Activated B cell treated with CpG ODN at 0.5 μM for 24 hours (primary cell): ENCODE measurements at places on chromosomes 4 and X. TPM values are rescaled to one million over a fixed set of nuclear protein-coding genes. Genes with fewer than 3 reads are reported as not detected.

Gene MCF2
- 0.39 and 0.75 TPM in 2 replicates for total RNA-seq

Gene PPP4R3C
- not detected in 2 replicates for total RNA-seq

Gene FABP2
- total RNA-seq: not detected in 2 replicates

Gene UGT2A3
- total RNA-seq: not detected in 2 replicates

Gene GASK1B
- not detected in 2 replicates for total RNA-seq

- DNase-seq: no peak
- H3K27ac ChIP-seq: no peak overlapping the region
- H3K36me3 ChIP-seq: no peaks in the 10 kb centered on the region
- no peaks in the 10 kb centered on the region for H3K27me3 ChIP-seq
- peaks cover 5% of the 10 kb centered on the region for H3K4me1 ChIP-seq
Observed at GRCh38 chr4:74309223-74309622, 953 bp downstream of the EPGN start.

- H3K27ac ChIP-seq: no peak overlapping the region
- DNase-seq: no peak
- no peaks in the 10 kb centered on the region for H3K4me1 ChIP-seq
- no peak overlapping the region for H3K4me3 ChIP-seq
- H3K27me3 ChIP-seq: no peaks in the 10 kb centered on the region
Observed at GRCh38 chrX:340641-341423, 22.2 kb upstream of the GTPBP6 start.

DNA sequence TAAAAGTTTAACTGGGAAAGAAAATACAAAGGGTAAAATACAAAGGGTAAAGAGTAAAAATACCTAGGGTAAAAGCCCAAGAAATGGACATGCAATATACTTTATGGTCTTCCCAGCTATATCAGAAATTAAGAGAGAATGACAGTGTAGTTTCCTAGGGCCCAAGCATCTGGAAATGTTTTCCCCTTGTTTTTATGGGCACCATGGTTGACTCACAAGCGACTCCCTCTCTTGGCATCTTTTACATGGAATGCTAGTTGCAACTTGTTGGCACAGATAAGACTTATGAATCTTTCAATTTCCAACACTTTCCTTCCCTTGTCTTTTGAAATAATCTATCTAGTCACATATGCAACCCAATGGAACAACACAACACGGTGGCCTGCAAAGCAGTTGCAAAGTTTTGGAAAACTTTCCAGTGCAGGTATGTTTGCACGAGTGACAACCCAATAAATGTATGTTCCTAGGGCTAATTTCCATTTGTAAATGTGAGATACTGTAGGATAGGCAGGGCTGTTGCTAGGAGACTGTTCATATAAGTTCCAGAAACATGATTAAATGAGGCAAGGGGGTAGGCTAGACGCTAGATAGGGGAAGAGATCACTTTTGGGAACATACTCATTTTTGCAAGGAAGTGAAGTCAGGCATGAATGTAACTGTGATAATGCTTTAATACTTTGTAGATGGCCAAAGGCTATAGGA, 36.4 kb upstream of the CWH43 start:
- H3K27me3 ChIP-seq: peaks cover 9% of the 10 kb centered on the region
- no peaks in the 10 kb centered on the region for H3K36me3 ChIP-seq
- H3K27ac ChIP-seq: no peak overlapping the region
- no peaks in the 10 kb centered on the region for H3K4me1 ChIP-seq
- H3K4me3 ChIP-seq: no peak overlapping the region

DNA sequence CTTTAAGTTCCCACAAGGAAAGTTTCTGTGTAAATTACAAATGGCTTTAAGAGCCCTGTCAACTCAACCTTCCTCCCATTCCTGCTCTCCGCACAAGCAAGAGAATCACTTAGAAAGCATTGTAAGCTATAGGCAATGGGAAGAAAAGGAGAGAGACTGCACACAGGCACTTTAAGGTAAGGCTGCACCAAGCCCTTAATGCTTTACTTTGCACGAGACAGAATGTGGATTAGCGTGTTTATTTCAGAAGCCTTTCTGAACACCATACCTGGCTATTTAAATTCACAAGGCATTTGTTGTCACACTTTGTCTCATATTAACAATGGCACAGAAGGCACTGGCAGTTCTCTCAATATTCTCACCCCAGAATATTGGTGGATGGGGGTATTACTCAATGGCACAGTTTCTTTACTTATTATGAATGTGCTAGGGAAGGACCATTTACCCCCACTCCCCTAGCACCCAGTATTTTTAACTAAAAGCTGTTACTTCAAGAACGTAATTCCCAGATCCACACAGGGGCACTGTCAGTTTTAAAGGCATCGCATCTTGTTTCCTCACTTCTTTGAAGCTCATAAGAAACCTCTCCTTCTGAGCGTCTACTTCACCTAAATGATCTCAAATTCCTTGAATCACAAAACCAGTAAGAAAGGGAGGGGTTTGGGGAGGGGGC, 150.0 kb downstream of the MAML3 start:
- H3K36me3 ChIP-seq: no peaks in the 10 kb centered on the region
- H3K4me3 ChIP-seq: no peak overlapping the region
- no peak overlapping the region for H3K27ac ChIP-seq
- peaks cover 8% of the 10 kb centered on the region for H3K27me3 ChIP-seq

DNA sequence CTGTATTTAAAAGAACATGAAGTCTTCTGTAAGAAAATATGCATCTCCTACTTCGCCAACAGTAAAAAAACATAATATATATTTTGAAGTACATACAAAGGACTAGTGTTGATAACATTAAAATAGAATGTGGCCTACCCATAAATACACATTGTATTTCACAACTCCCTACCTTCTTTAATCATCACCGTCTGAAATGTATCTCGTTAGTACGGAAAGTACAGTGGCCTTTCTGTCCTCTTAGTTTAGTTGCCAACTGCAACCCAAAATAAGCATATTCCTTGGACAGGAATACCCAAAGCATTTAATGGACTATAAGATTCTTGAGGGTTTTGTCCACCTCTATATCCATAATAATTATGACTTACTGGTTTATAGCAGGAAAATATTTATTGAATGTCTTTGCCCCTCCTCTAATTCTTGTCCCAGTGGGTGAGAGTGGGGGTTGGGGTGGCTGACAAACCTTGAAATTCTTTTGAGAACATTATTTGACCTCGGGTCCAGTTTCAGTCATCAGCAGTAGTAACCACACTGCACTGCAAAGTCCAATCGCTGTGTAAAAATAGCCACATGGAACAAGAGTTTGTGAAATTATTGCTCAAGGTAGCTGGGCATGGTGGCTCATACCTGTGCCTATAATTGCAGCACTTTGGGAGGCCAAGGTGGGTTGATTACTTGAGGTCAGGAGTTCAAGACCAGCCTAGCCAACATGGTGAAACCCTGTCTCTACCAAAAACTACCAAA, 474.5 kb downstream of the KLHL13 start:
- no peaks in the 10 kb centered on the region for H3K36me3 ChIP-seq
- no peak overlapping the region for H3K4me3 ChIP-seq
- H3K27me3 ChIP-seq: no peaks in the 10 kb centered on the region
- no peak overlapping the region for H3K27ac ChIP-seq

DNA sequence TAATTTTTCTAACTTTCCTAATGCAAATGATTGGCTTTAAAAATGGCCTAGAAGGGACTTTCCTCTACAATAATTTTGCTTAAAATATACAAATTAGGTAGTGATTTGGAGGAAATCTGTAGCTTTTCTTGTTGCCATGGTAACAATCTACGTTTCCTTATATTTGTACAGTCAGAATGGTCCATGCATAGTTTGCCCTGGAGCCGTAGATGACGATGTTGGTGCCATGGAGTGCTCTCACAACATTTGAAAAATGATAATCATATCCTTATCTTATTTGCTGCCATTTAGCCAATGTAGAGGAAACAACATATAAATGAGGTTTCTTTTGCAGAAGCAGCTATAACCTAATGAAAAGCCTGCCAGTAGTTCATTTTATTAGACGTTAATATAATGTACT, 89.0 kb upstream of the NMU start:
- H3K4me1 ChIP-seq: peaks cover 2% of the 10 kb centered on the region
- H3K27me3 ChIP-seq: peaks cover 4% of the 10 kb centered on the region
- no peaks in the 10 kb centered on the region for H3K36me3 ChIP-seq
- no peak for DNase-seq
- no peak overlapping the region for H3K27ac ChIP-seq

DNA sequence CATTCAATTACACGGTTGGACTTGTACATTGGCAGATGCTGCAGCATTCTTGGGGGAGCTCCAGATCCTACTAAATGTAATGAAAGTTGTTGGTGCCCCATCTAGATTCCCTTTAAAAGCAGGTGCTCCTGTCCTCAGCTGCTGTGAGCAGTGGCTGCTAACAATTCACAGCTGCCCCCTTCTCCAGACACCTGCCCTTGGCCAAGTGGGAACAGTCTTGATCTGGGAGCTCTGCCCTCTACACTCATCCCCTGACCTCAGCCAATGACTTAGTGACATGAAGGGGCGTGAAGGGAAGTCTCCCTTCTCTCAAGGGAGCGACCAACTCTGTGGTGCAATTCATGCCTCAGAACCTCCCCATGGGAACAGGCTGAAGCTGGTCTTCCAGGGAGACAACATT, 125.7 kb downstream of the EIF4E start:
- no peaks in the 10 kb centered on the region for H3K36me3 ChIP-seq
- H3K4me3 ChIP-seq: no peak overlapping the region
- DNase-seq: no peak
- no peak overlapping the region for H3K27ac ChIP-seq
- peaks cover 4% of the 10 kb centered on the region for H3K27me3 ChIP-seq
- no peaks in the 10 kb centered on the region for H3K4me1 ChIP-seq

GRCh38 chr4:2823671-2824328, 19.8 kb upstream of the ADD1 start:
- peak; percentile 13 for DNase-seq
- no peaks in the 10 kb centered on the region for H3K27me3 ChIP-seq
- H3K4me3 ChIP-seq: no peak overlapping the region
- peaks cover 13% of the 10 kb centered on the region for H3K4me1 ChIP-seq
- H3K36me3 ChIP-seq: peaks cover 65% of the 10 kb centered on the region
- H3K27ac ChIP-seq: no peak overlapping the region

DNA sequence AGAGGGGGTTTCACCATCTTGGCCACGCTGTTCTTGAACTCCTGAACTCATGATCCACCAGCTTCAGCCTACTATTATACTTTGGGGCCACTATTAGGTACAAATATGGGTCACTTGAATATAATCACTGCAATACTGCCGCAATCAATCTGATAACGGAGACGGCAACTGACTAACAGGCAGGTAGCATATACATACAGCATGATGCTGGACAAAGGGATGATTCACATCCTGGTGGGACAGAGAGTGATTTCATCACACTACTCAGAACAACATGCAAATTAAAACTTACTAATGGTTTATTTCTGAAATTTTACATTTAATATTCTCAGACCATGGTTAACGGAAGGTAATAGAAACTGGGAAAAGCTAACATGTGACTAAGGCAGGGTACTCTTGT, 10.9 kb downstream of the LRBA start:
- no peak overlapping the region for H3K27ac ChIP-seq
- H3K4me3 ChIP-seq: no peak overlapping the region

- peaks cover 35% of the 10 kb centered on the region for H3K4me1 ChIP-seq
- no peak for DNase-seq
Observed at GRCh38 chrX:123962006-123962467, 531 bp downstream of the STAG2 start.

DNA sequence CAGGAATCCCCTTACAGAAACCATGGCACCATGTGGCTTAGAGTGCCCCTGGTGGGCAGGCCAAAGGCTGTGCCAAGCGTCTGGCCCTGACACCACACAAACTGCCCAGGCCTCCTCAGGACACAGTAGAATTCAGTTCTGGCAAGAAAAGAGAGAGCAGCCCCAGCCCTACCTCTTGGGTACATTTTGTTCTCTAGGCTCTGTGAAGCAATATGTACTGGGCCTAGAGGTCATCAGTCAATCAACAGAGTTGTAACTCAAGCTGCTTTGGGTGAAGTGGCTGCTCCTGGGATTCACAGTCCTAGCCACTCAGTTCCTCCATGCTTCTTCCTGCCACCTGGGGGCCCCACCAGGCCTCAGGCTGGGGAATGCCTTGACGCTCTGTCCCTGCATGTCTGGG, 158.1 kb upstream of the MAMLD1 start:
- DNase-seq: no peak
- H3K36me3 ChIP-seq: no peaks in the 10 kb centered on the region

DNA sequence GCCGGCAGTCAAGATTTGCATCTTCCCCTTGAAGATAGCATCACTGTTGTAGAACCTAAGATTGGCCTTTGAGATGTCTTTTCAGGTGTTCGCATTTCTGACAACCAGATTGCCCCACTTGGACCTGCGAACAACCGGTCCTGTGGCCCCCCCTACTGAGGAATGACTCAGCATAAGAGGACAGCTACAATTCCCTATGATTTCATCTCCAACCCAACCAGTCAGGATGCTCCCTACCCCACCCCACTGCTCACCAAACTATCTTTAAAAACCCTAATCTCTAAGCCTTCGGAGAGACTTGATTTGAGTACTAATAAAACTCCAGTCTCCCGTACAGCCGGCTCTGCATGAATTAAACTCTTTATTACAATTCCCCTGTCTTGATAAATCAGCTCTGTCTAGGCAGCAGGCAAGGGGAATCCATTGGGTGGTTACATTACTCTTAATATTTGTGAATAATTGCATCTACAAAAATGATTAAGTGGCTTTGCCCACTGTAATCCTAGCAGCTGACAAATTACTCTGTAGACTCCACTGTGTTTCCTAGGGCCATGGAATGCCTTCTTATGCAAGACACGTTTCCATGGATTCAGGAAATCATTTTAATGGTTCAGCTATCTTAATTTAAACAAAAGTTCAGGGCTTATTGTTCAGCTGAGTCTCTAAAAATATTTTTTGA, 95.4 kb downstream of the GPR143 start:
- no peak overlapping the region for H3K4me3 ChIP-seq
- peaks cover 39% of the 10 kb centered on the region for H3K4me1 ChIP-seq
- H3K27me3 ChIP-seq: no peaks in the 10 kb centered on the region
- H3K27ac ChIP-seq: no peak overlapping the region

DNA sequence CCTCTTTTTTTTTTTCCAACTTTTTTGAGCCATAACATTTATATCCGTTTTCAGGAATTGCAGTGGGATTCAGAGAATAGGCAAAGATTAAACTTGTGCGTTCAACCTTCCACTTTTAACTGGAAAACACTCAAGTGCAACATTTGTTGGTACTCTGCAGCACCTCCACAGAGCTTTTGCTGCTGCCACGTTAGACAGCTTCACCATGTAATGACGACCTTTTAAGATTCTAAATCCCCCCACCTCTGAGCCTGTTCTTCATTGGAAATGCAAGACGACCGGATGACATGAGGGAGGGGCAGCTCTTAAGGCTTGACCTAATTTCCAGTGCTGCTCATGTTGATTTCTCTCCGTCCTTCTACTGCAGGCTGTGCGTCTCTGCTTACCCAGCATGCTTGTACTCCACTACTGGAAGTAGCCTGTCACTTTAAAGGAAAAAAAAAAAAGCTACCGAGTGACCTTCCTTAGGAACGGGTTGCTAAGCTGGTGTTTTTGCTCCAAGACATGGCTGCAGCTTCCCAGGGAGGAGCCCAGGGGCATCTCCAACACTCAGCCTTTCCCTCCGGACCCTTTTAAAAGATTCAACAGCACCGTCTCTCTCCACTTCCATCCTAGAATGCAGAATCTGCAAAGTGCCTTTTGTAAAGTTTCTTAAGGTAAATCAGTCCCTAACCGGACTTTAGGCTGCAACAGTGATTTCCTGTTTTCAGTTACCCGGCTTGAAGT, at the start of gene CC2D2A:
CC2D2A (plus strand) TSS at position 481 of the 726 bp plus-strand sequence. CDS start 6,051 bp downstream, outside the sequence.
- H3K4me3 ChIP-seq: peak within 1 kb of the TSS; percentile 39
- peaks cover 8% of the 10 kb centered on the region for H3K27me3 ChIP-seq
- H3K4me1 ChIP-seq: peaks cover 9% of the 10 kb centered on the region
- no peaks in the 10 kb centered on the region for H3K36me3 ChIP-seq
- DNase-seq: no peak
